MM.1S (cell line): ENCODE measurements at places on chromosomes 1 and 21.

DNA sequence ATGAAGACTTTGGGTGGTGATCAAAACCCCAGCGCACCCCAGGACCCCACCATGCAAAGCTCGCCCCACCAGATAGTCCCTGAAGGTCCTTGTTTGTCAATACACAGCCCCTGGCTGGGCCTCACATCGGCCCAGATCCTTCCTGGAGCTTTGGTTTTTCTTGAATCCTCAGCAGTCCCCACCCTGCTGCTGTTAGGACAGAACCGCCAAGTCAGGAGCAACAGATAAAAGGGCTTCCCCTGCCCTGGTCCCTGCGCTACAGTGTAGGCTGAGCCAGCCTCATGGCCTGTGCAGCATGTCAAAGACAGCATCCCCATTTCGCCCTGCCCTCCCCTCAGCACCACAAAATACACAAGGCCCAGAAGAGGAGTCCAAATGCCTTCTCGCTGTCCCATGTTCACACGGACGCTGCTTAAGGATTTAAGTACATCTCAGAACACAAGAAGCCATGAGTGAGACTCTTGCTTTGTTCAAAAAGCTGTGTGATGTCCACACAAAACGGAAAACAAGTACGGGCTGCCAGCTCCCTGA, 65.7 kb downstream of the PSMG1 start:
- peaks cover 11% of the 10 kb centered on the region; the same call in 1 of the 2 replicates for H3K27me3 ChIP-seq
- H3K4me3 ChIP-seq = no peak overlapping the region
- H3K36me3 ChIP-seq = no peaks in the 10 kb centered on the region

- no peak overlapping the region for H3K27ac ChIP-seq
- no peaks in the 10 kb centered on the region for H3K36me3 ChIP-seq
- H3K4me1 ChIP-seq = no peaks in the 10 kb centered on the region
- no peak overlapping the region for H3K4me3 ChIP-seq
- DNase-seq = no peak
Measured at GRCh38 chr1:39124282-39124681, 80.2 kb upstream of the MACF1 start.

DNA sequence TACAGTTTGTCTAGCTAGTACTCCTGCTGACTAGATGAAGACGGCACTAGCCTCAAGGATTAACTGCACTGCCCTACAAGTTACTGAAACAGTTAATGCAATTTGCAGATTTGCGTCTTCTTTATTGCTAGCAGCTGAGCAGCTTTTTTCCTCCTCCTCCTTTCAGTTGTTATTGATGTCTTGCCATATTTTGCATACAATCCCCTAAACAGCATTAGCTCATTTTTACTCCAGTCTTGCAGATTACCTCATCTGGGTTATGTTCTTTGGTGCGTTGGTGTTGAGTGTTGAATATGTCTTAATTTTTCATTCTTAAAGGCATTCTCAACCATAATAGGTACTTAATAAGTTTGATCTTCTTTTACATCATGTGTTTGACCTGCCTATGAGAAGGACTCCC, 363.4 kb upstream of the LYPLAL1 start:
- H3K27ac ChIP-seq = no peak overlapping the region
- no peak for DNase-seq
- no peaks in the 10 kb centered on the region for H3K36me3 ChIP-seq
- H3K4me1 ChIP-seq = no peaks in the 10 kb centered on the region
- H3K27me3 ChIP-seq = no peaks in the 10 kb centered on the region

DNA sequence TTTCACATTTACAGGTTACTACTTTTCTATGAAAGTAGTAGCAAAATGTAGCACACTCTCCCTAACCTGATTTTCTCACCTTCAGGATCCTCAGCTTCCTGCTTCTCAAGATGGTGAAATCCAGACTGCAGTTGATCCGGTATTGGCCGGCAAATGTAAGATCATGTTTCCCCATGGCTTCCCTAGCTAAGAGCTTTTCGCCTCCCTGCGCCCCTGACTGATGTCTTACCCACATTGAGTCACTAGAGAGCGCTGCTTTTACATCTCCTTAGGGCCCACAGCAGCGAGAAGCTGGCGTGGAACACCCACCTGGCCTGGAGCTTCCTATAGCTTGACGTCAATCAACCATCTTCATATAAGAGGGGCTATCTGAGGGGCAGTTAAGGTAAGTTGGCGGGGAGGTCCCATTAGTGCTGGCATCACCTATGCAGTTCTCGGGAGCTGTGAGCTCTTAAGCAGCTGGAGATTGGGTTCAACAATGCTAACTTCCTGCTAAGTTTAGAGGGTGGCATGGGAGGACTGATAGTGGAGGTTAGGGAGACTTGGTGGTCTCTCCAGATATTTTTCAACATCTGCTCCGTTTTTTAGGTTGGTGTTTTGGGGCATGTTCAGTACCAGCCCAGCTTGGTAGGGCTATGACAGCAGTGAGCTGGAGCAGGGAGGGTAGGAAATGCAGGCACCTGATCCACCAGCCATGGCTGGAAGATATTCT, 5.5 kb downstream of the PTPN7 start:
- DNase-seq = peak; percentile 46
- H3K27me3 ChIP-seq = no peaks in the 10 kb centered on the region
- H3K36me3 ChIP-seq = peaks cover 10% of the 10 kb centered on the region; the same call in 1 of the 2 replicates
- no peak overlapping the region for H3K4me3 ChIP-seq

DNA sequence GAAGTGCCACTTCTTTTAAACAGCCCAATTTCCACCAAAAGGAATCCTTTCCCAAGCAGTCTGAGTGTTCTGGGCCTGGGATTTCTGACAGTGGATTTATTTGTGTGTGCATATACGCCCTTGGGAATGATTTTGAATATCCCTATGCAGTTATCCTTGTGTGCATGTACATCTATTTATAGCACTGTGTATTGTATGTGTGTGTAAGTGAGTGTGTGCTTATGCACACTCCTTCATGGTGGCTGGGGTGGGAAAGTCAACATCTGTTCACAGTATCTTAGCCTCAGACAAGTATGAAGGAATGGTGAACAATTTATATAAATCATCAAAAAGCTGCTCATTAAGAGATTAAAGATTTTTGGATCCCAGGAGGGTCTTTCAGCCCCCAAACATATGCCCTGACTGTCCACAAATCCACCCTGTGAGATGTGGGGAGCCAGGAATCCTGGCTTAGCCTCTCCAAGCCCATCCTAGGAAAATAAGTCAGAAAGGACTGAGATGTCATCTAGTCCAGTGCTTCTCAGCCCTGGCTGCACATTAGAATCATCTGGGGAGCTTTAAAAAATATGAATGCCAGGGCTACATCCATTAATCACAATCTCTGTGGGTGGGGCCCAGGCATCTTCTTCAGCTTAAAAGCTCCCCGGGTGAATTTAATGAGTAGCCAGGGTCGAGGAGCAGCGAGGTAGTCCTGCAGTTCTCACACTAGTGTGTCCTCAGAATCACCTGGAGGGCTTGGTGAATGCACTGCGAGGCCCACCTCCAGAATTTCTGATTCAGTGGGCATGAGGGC, 101.4 kb downstream of the PLXNA2 start:
- no peaks in the 10 kb centered on the region for H3K4me1 ChIP-seq
- no peak for DNase-seq
- no peak overlapping the region for H3K27ac ChIP-seq
- H3K27me3 ChIP-seq = no peaks in the 10 kb centered on the region
- H3K36me3 ChIP-seq = no peaks in the 10 kb centered on the region

DNA sequence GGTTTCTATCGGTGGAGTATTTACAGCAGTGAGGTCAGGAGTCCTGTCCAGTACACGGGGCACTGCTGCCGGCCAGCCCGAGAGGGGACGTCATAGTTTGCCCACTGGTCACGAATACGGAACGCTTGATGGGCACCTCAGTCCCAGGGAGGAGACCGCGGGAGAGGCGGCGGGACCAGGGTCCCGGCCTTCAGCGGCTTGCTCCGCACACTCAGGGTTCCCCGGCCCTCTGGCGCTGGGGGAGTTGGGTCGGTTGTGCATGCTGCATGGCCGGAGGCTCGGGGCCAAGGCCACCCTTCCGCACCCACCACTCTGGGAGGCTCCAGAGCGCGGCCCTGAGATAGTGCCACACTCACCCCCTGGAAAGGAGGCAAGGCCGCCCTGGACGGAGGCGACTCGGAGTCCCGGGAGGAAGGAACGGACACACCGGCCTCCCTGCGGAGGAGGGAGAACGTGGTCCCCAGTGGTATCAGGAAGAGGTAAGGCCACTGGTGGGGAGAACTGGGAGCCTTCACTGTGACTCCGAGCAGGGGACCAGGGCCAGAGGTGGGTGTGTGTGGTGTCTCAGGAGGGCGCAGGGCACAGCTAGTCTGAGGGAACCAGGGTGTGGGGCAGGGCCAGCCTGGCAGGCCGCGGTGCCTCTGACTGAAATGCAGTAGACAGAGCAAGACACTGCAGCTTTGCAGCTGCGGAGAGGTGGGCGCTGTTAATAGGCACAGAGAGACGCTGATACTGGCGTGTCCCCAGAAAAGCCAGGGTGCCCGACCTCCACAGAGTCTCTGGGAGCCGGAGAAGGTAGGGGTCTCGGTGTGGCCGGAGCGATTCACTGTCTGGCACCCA, 28.6 kb upstream of the PRSS38 start:
- no peaks in the 10 kb centered on the region for H3K36me3 ChIP-seq
- peaks cover 8% of the 10 kb centered on the region; the same call in 1 of the 2 replicates for H3K4me1 ChIP-seq
- peak overlapping the region; percentile 87 for H3K4me3 ChIP-seq
- H3K27me3 ChIP-seq = no peaks in the 10 kb centered on the region

DNA sequence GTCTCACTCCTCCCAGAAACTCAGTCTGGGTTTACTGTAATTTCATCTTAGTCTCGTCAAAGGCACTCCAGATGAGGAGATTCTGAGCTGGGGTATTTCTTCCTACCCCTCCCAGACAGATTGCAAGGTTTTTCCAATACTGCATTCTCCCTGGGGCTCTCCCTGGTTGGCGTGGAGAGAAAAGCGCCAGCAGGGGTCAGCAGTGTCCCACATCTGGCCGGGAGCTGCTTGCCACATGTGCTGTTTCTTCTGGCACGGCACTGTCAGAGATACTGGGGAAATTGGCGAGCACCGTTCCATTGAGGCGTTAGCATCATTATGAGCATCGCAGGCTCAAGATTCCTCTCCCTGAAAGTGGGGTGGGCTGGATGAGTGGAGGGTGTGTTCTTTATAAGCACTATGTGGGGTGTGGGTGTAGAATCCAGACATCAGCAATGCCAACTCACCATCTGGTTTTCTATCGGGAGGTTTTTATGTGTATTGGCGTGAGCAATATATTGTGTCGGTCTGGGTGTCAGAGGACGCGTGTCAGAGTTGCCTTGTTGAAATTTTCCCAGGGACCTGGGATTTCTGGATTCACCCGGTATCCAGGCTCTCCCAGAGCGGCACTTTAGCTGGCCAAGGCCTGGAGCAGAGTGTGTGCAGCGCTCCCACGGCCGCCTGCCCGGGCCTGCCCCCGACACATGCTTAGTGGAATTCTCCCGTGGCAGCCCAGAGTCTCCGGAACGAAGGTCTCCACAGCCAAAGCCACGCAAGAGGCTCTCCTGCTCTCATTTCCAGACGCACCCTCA, 8.0 kb upstream of the NAV1 start:
- peak; percentile 56 for DNase-seq
- H3K4me3 ChIP-seq = no peak overlapping the region
- H3K36me3 ChIP-seq = no peaks in the 10 kb centered on the region
- H3K27me3 ChIP-seq = no peaks in the 10 kb centered on the region

GRCh38 chr1:170254371-170254770, 108.6 kb downstream of the NTMT2 start:
- H3K27ac ChIP-seq = no peak overlapping the region
- H3K36me3 ChIP-seq = no peaks in the 10 kb centered on the region
- DNase-seq = no peak
- H3K4me1 ChIP-seq = no peaks in the 10 kb centered on the region
- no peaks in the 10 kb centered on the region for H3K27me3 ChIP-seq

- DNase-seq = no peak
- H3K36me3 ChIP-seq = no peaks in the 10 kb centered on the region
- no peaks in the 10 kb centered on the region for H3K27me3 ChIP-seq
- H3K4me3 ChIP-seq = no peak overlapping the region
- no peaks in the 10 kb centered on the region for H3K4me1 ChIP-seq
- H3K27ac ChIP-seq = no peak overlapping the region
Measured at GRCh38 chr1:153608742-153609584, 4.0 kb downstream of the S100A16 start.

DNA sequence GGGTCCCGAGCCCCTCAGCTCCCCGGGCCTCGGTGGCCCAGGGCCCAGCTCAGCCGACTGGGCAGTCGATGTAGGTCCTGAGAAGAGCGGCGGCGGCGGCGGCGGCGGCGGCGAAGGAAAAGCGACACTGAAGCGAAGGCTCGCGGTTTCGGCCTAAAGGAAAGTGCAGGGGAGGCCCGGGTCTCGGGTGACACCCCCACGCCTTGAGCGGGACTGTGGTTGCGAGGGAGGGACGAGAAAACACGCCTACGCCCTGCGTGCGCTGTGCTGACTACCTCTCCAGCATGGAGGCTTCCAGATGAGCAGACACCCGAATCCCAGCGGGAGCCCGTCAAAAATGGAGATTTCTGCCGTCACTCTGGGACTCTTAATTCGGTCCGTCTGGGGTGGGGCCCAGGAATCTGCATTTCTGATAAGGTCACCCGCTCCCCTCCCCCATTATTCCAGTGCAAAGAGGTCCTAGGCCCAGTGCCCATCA, 31.2 kb downstream of the DNTTIP2 start:
- no peaks in the 10 kb centered on the region for H3K27me3 ChIP-seq
- peak; percentile 48 for DNase-seq
- H3K4me1 ChIP-seq = peaks cover 5% of the 10 kb centered on the region; the same call in 1 of the 2 replicates
- H3K4me3 ChIP-seq = peak overlapping the region; percentile 75

DNA sequence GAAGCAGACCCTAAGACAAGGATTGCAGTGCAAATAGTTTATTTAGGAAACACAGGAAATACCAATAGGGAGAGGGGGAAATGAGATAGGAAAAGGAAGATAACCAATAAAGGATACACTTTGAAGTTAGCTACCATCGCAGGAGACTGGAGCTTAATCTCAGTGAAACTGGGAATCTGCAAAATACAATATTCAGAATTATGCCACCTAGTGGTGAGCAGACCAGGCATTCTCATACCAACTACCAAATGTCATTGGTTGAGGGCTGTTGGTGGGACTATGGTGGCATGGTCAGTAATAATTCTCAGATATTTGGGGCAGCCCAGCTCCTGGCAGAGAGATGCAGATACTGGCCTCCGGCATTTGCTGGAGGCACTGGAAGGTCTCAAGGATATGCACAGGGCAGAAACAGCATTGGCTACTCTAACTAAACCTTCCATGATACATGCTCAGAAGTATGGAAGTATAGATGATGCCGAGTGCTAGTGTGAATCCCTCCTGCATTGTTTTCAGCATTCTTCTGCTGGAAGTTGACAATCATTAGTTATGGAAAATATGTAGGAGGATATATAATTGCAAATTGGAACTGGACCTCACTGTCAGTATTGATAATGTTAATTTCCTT, 11.8 kb upstream of the ZFP69B start:
- no peaks in the 10 kb centered on the region for H3K36me3 ChIP-seq
- no peaks in the 10 kb centered on the region for H3K4me1 ChIP-seq
- H3K27ac ChIP-seq = no peak overlapping the region
- no peaks in the 10 kb centered on the region for H3K27me3 ChIP-seq

GRCh38 chr1:6033986-6034749, 11.5 kb upstream of the KCNAB2 start:
- no peaks in the 10 kb centered on the region for H3K27me3 ChIP-seq
- DNase-seq = no peak
- no peak overlapping the region for H3K4me3 ChIP-seq
- H3K36me3 ChIP-seq = 0 out of 2 replicates have a peak, but pooled peaks cover 5% of the 10 kb centered on the region
- no peaks in the 10 kb centered on the region for H3K4me1 ChIP-seq
- H3K27ac ChIP-seq = no peak overlapping the region
